ENCODE measurements at places on chromosomes 4 and X. TPM values are rescaled to one million over a fixed set of nuclear protein-coding genes. Genes with fewer than 3 reads are reported as not detected.

DNA sequence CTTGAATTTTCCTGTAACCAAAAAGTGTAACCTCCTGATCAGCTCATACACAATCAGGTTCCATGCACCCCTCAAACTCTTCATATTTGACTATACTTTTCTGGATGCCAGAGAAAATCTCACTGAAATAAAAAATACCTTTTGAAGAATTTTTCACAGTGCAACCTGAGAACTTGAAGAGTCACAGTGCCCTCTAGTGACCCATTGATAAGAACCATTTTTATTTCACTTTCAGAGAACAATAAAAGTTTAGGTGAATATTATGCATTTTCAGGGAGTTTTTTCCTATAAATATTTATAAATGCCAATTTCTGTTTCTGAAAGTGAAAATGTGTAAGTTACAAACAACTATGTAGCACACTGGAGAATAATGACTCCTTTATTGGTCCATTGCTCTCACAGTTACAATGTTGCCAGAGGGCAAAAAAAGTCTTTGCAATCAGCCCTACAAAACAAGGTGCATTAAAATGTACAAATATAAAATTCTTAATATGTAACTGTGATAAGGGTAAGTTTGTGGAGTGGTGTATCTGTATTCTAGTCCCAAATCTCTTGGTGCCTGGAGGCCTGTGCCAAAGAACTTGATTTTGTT lies 153.6 kb upstream of the INTU start:
- no peaks in the 10 kb centered on the region for H3K36me3 ChIP-seq
- no peaks in the 10 kb centered on the region for H3K27me3 ChIP-seq
- no peaks in the 10 kb centered on the region for H3K4me1 ChIP-seq
- no peak overlapping the region for H3K27ac ChIP-seq
- no peak for DNase-seq

GRCh38 chr4:102815981-102816380 lies 11.4 kb downstream of the UBE2D3 start:
- H3K4me3 ChIP-seq: no peak overlapping the region
- H3K27me3 ChIP-seq: no peaks in the 10 kb centered on the region
- H3K27ac ChIP-seq: no peak overlapping the region
- H3K4me1 ChIP-seq: peaks cover 94% of the 10 kb centered on the region

FGA gene
- 1.8 TPM for total RNA-seq

DNA sequence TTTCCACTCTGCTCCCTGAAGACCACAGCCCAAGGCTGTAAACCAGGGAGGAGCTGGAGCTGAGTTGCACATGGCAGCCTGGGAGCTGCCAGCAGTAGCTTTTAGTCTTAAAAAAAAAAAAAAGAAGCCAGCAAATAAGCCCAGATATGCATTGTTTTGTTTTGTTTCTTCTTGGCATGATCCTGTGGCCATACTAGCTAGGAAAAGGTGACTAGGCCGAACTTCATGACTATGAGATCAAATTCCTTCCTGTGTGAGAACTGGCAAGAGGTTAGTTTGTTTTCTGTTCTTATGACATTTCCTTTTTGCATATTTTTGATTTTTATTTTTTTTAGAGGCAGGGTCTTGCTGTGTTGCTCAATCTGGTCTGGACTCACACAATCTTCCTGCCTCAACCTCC lies 323.3 kb downstream of the DCTD start:
- H3K27ac ChIP-seq: no peak overlapping the region
- no peak for DNase-seq
- H3K36me3 ChIP-seq: no peaks in the 10 kb centered on the region

GRCh38 chrX:36577006-36577405 lies 431.2 kb upstream of the FAM47C start:
- H3K36me3 ChIP-seq: no peaks in the 10 kb centered on the region
- no peak for DNase-seq
- no peaks in the 10 kb centered on the region for H3K4me1 ChIP-seq
- no peak overlapping the region for H3K4me3 ChIP-seq
- H3K27me3 ChIP-seq: no peaks in the 10 kb centered on the region
- no peak overlapping the region for H3K27ac ChIP-seq

CXorf49 gene
- not detected for total RNA-seq

GRCh38 chrX:17656035-17656418 lies 81.3 kb upstream of the SCML1 start:
- H3K4me3 ChIP-seq: peak overlapping the region; percentile 21
- no peaks in the 10 kb centered on the region for H3K36me3 ChIP-seq
- H3K27ac ChIP-seq: no peak overlapping the region
- peaks cover 11% of the 10 kb centered on the region for H3K4me1 ChIP-seq
- no peaks in the 10 kb centered on the region for H3K27me3 ChIP-seq

DNA sequence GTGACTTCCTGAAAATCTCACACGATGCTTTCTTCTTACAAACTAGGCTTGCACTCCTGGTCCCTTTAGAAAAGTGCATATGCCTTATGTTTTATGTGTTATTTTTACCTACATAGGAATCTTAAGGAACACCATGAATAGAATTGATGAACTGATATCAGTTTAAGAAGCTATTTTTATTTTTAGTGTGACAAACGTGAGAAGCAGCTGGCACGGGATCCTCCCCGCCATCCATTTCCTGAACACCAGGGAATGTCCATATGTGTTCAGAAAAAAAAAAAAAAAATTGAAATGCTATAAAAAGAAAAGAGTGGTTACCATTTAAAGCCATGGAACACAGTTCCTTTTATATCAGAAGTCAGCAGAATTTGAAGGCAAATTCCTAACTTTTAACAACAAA lies 1096.1 kb upstream of the PRKX start:
- no peak overlapping the region for H3K4me3 ChIP-seq
- no peak overlapping the region for H3K27ac ChIP-seq
- no peaks in the 10 kb centered on the region for H3K27me3 ChIP-seq
- no peaks in the 10 kb centered on the region for H3K36me3 ChIP-seq

GRCh38 chr4:15370296-15370695 lies 57.5 kb upstream of the C1QTNF7 start:
- H3K4me1 ChIP-seq: peaks cover under 1% of the 10 kb centered on the region
- H3K27me3 ChIP-seq: no peaks in the 10 kb centered on the region
- no peak overlapping the region for H3K27ac ChIP-seq
- H3K36me3 ChIP-seq: no peaks in the 10 kb centered on the region
- H3K4me3 ChIP-seq: no peak overlapping the region

DNA sequence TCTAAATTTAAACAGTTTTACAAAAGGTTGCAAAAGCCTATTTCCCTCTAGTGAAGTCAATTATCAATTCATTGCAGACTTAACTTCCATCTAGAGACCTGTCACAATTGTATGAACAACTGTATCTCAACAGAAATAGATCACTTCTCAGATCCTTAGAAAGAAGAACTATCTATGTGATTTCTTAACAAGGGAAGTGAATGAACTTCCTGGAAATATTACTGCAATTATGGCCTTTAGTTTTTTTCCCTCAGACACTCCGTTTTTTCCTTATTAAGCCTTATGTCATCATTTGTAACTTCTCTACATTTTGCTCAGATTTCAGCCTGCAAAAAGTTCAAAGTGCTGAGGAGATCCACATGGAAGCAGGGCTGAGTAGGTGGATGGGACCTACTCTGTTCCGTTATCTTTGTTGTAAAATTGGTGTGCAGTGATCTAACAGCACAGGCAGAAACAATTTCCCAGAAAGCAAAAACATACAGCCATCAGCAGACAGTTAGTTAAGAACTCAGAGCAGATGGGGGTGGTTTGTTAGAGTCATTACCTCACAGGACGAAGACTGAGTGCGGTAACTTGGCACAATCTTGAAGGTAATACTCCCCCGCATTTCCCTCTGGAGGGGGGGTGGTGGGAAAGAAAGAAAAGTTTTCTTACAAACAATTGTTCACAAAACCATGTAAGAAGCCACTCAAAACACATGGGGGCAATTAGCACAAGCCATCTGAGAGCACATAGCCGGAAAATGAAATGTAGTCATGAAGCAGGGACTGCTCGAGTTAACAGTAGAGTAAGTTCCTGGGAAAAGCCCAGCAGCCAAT lies 112.3 kb downstream of the NYX start:
- peak overlapping the region; percentile 54 for H3K27ac ChIP-seq
- DNase-seq: no peak
- H3K27me3 ChIP-seq: no peaks in the 10 kb centered on the region
- no peaks in the 10 kb centered on the region for H3K4me1 ChIP-seq

DSPP gene
- total RNA-seq: not detected

RBM47 gene
- total RNA-seq: 111 TPM

GRCh38 chr4:81541161-81541945 lies 69.6 kb upstream of the RASGEF1B start:
- DNase-seq: no peak
- no peaks in the 10 kb centered on the region for H3K4me1 ChIP-seq
- no peaks in the 10 kb centered on the region for H3K27me3 ChIP-seq
- H3K27ac ChIP-seq: no peak overlapping the region
- H3K36me3 ChIP-seq: no peaks in the 10 kb centered on the region
- H3K4me3 ChIP-seq: no peak overlapping the region

NR3C2 gene
- 17.7 TPM for total RNA-seq

DNA sequence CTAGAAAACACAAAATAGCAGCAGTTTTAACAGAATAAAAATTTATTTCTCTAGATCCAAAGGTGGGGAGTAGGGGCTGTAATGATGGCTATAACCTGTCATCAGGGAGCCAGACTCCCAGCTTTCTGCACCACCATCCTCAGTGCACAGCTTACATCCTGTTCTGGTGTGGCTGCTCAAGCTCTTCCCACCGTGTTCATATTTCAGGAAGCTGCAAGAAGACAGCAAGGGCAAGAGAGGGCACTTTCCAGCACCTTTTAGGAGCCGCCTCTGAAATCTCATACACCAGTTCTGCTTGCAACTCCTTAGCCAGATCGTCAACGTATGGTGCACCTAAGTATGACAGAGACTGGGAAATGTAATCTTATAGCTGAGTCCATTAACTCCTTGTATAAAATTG lies 253.7 kb downstream of the CENPC start:
- no peaks in the 10 kb centered on the region for H3K36me3 ChIP-seq
- H3K4me3 ChIP-seq: no peak overlapping the region
- H3K27ac ChIP-seq: no peak overlapping the region
- no peaks in the 10 kb centered on the region for H3K4me1 ChIP-seq

DNA sequence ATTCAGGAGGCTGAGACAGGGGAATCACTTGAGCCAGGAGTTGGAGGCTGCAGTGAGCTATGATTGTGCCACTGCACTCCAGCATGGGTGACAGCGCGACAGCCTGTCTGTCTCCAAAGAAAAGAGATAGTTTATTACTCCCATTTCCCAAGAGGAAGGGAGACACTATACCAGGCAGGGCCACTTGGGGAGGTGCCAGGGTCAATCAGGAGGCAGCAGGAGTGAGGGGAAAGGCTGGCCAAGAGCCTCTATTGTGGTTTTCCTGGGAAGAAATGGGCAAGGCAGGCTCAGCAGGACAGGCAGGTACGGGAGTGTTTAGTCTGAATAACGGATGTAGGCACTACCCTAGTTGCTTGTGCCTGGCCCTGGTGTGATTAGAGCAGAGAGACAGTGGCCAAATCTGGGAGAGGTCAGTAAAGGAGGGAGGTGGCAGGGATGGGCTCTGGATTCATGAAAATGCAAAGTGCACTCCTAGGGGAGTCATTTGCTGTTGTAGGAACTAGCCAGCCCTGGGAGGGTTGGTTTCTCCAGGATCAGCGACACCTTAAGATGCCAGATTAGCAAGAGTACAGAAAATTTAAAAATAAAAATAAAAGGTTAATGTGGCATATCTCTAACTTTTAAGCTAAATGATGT lies 20.2 kb upstream of the CDKN2AIP start:
- H3K36me3 ChIP-seq: no peaks in the 10 kb centered on the region
- peak; percentile 44 for DNase-seq
- peak overlapping the region; percentile 53 for H3K27ac ChIP-seq
- no peaks in the 10 kb centered on the region for H3K27me3 ChIP-seq
- H3K4me3 ChIP-seq: no peak overlapping the region
- H3K4me1 ChIP-seq: peaks cover 5% of the 10 kb centered on the region

KIF4A gene
- 0.20 TPM for total RNA-seq

DNA sequence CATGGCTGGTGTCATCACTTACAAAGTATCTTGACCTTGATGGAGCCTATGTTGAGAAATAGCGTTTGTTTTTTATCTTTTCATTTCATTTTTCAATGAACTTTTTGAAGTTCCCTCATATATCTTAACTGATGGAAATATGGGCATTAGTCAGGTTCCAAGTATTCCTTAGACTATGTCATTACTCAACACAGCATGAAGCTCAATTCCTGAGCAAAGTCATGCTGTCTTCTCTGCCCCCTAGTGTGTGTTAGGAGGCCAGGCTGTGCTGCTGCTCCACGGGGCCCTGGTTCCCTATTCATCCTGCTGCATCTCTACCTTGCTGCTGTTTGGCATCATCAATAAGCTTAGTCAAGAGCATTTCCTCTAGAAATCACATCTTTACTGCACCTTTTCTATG lies 40.9 kb downstream of the GPR143 start:
- no peak for DNase-seq
- H3K36me3 ChIP-seq: no peaks in the 10 kb centered on the region
- H3K27me3 ChIP-seq: no peaks in the 10 kb centered on the region

DNA sequence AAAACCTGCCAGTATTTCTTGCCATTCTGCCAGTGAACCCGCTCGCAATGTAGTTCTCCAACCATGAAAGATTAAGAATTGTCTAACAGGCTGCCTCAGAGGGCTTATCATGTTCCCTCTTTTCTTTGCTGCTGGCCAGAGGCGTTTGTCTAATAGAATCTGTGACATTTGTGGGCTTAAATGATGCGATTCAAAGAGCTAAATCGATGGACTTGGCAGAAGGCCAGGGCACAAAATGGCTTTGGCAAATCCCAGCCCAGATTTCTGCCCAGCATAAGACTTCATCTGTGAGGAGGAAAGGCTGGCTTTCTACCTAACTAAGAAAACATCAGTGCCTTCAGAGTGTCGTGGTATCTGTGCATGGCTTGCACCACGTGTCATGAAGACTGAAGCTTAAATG lies 79.9 kb downstream of the TRPC5OS start:
- no peaks in the 10 kb centered on the region for H3K36me3 ChIP-seq
- no peaks in the 10 kb centered on the region for H3K27me3 ChIP-seq
- H3K4me1 ChIP-seq: no peaks in the 10 kb centered on the region
- DNase-seq: no peak
- no peak overlapping the region for H3K27ac ChIP-seq
- H3K4me3 ChIP-seq: no peak overlapping the region

GRCh38 chrX:24920769-24921168 lies 95.0 kb downstream of the ARX start:
- no peak overlapping the region for H3K4me3 ChIP-seq
- no peak for DNase-seq
- H3K4me1 ChIP-seq: no peaks in the 10 kb centered on the region

DNA sequence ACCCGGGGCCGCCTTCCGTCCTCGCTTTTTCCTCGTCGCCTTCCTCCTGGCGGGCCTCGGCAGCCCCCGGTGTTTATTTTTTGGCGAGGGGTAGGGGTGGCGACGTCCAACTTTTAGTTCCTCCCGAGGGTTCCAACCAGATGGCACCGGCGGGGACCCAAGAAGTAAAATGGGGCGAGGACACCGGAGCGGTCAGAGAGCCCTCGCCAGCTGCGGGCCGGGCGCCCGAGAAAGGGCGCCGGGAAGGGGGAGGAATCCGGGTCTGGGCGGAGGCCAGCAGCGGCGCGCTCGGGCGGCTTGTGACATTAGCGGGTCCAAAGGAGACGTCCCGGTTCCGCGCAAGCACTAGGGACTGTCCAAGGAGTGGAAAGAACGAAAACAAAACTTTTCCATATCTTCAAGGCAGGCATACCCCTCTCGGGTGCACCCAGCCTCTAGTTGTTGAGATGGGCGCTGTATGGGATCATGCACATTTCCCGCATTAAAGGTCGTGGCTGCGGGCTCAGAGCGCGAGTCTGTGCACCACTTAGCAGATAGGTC lies 691 bp upstream of the USP46 start:
- peak overlapping the region; percentile 98 for H3K27ac ChIP-seq
- peak overlapping the region; percentile 55 for H3K4me3 ChIP-seq
- peaks cover 14% of the 10 kb centered on the region for H3K4me1 ChIP-seq
- DNase-seq: peak; percentile 45
- no peaks in the 10 kb centered on the region for H3K27me3 ChIP-seq
